Renal cortical epithelial cell (primary cell): ENCODE measurements at places on chromosomes 16 and 17. TPM values are rescaled to one million over a fixed set of nuclear protein-coding genes. Genes with fewer than 3 reads are reported as not detected.
A peak's percentile ranks its signal among the peaks of the same experiment; 100 is the strongest.

CD79B gene
- not detected in 2 replicates for total RNA-seq

GRCh38 chr17:60902399-60902798 lies 224.7 kb downstream of the BCAS3 start:
- no peak for DNase-seq

- no peak for DNase-seq
Observed at GRCh38 chr17:31823014-31823413, 36.0 kb downstream of the COPRS start.

DNA sequence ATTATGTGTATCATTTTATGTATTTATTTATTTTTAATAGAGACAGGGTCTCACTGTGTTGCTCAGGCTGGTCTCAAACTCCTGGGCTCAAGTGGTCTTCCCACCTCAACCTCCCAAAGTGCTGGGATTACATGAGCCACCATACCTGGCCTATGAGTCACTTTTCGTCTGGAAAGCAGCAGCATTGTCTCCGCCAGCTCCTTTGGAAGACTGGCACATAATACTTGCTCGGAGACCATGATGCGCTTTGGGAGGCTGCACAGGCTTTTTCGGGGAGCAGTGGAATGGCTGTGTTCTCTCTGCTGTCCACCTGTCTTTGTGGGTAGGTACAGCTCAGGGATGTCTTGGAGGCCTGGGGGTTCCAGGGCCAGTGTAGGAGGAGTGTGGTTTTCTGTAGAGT lies 102.2 kb downstream of the AATF start:
- DNase-seq, result peak; percentile 26

GRCh38 chr16:88781140-88782077 lies 3.6 kb downstream of the PIEZO1 start:
- no peak for DNase-seq

DNA sequence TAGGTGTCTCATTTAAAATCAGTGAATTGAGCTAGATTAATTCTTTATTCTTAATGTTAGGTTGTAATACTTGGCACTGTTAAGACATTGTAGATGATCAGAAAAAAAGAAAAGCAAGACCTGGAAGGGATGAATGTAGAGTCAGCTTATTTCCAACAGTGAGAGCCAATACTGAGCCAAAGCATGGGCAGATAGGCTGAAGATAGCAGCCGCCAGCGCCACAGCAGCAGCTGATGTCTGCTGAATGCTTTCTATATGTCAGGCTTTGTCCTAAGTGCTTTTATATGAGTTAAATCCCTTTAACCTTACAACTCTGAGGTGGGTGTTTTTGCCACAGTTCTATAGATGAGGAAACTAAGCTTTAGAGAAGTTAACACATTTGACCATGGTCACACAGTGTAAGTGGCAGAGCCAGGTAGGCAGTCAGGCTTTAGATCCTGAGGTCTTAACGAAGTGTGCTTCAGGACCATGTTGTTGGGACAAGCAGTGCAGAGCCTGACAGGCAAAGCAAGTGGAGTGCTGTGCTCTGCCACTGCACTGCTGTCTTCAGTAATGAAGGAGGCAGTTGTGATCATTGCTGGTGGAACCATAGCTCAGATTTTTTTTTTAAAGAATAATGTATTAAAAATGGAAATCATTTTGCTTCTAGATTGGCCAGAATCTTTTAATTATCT lies 25.9 kb downstream of the TNRC6A start:
- DNase-seq, result no peak

- DNase-seq, result no peak
Observed at GRCh38 chr17:50647187-50647586, 12.5 kb downstream of the ABCC3 start.

GRCh38 chr16:56300891-56301850 lies 109.9 kb downstream of the GNAO1 start:
- peak; percentile 27 for DNase-seq

LGALS9B gene
- not detected in 2 replicates for total RNA-seq

- no peak for DNase-seq
Observed at GRCh38 chr17:63999680-64000531, 1.8 kb downstream of the PRR29 start.
